ENCODE measurements at places on chromosomes 1 and 21. TPM values are rescaled to one million over a fixed set of nuclear protein-coding genes. Genes with fewer than 3 reads are reported as not detected.

- H3K27me3 ChIP-seq = no peaks in the 10 kb centered on the region
- no peaks in the 10 kb centered on the region for H3K4me1 ChIP-seq
- no peak overlapping the region for H3K4me3 ChIP-seq
- H3K36me3 ChIP-seq = no peaks in the 10 kb centered on the region
- DNase-seq = no peak
Measured at GRCh38 chr21:31921079-31921478, 48.3 kb downstream of the HUNK start.

- H3K4me3 ChIP-seq = peak within 1 kb of the TSS; percentile 91
- H3K27me3 ChIP-seq = no peaks in the 10 kb centered on the region
- H3K36me3 ChIP-seq = peaks cover 34% of the 10 kb centered on the region
- peaks cover 18% of the 10 kb centered on the region for H3K4me1 ChIP-seq
- DNase-seq = peak; percentile 95
Measured at GRCh38 chr1:160284782-160285344, at the start of gene PEX19. PEX19 (minus strand) TSS chr1:160285133; CDS start chr1:160285124, 9 bp downstream.

DNA sequence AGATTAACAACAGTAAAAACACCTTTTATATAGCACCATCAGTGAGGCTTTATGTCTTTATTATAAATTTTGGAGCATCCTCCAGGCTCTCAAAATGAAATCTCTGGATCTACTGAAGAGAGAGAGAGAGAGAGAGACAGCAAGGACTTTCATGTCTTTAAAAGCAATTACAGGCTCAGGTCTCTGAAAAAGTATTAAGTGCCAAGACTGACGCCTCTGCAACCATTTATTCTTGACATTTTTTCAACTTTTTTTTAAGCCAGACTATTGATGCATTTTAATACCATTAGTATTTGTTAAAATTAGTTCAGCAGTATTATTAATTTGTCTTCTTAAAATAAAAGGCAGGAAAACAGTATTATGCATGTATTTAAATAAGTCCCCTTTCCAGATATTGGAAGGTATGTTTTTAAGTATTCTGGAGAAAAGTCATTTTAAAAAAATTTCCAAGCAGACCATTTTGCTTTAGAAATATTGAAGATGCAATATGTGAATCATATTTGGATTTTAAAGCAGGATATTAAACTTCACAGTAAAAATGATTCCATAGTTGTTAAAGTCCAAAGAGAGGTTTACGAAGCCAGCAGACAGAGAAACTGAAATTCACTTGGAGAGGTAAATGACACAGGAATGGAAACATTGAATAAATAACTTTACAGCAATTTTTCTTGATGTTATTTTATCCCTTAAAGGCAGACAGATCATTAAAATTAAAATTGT, 35.4 kb upstream of the APOBEC4 start:
- peaks cover 2% of the 10 kb centered on the region for H3K4me1 ChIP-seq
- H3K36me3 ChIP-seq = no peaks in the 10 kb centered on the region
- peaks cover 3% of the 10 kb centered on the region for H3K27me3 ChIP-seq
- no peak overlapping the region for H3K27ac ChIP-seq
- no peak overlapping the region for H3K4me3 ChIP-seq

Gene CACNA1E
- not detected for total RNA-seq

Gene TMEM183A
- 72.2 TPM for total RNA-seq

Gene PDE4B
- total RNA-seq = 26.5 TPM
